Thoracic aorta (tissue), 2 donors: ENCODE measurements at places on chromosomes 12 and 14. TPM values are rescaled to one million over a fixed set of nuclear protein-coding genes. Genes with fewer than 3 reads are reported as not detected.

AQP2 gene
- total RNA-seq = not detected

KLHL33 gene
- 0.42 TPM for total RNA-seq

CEP170B gene
- 35.2 TPM for total RNA-seq

GRIP1 gene
- total RNA-seq = 0.28 TPM

DNA sequence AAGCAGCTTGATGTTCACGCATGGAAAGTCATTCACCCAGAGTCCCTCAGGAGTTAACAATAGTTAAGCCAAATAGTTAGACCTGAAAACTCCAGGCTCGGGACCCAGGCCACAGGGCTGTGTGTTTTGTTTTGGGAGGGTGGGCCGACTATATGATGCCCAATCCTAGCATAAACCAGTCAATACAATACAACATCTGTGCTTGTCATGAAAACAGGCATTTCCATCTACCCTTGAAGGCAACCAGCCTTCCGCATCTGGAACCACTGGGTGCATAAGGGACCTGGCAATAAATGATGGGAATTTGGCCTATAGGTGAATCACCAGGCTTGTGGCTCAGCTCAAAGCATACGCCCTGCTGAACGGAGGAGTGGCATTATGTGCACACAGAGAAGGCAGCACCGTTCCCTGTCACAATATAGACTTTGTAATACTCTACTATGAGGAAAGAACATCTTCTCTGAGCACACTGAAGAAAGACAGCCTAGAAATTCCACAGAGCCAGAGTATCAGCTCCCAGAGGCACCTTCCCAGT, 91.0 kb upstream of the FOXN3 start:
- no peaks in the 10 kb centered on the region for H3K27me3 ChIP-seq
- no peaks in the 10 kb centered on the region for H3K4me1 ChIP-seq
- H3K27ac ChIP-seq = no peak overlapping the region
- no peak for DNase-seq
- no peak overlapping the region for H3K4me3 ChIP-seq

GRCh38 chr12:122850695-122851350, 15.6 kb downstream of the HIP1R start:
- no peak for DNase-seq
- H3K36me3 ChIP-seq = peaks cover 19% of the 10 kb centered on the region
- H3K27ac ChIP-seq = peak overlapping the region; percentile 98
- no peaks in the 10 kb centered on the region for H3K27me3 ChIP-seq
- no peak overlapping the region for H3K4me3 ChIP-seq
- H3K4me1 ChIP-seq = peaks cover 34% of the 10 kb centered on the region

- H3K36me3 ChIP-seq = no peaks in the 10 kb centered on the region
- no peak for DNase-seq
- H3K4me3 ChIP-seq = no peak overlapping the region
These were observed 15.1 kb downstream of the NAV3 start for GRCh38 chr12:77845831-77846230.

DNA sequence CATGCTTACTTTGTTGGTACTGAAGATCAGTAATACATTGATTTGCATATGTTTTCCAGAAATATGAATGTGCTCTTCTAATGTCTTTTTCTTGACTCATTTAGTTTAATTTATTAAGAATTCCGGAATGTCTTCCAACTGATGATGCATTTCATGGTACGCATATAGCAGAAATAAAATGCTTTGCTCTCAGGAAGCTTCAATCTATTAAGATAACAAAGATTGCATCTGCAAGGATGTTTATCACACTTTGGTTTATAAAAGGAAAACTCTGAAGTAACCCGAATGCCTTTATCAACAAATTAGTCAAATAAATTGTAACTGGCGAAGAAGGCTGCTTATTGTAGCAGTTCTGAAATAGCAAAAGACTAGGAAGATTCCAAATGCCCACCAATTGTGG, 166.4 kb upstream of the LMNTD1 start:
- H3K27me3 ChIP-seq = no peaks in the 10 kb centered on the region
- no peaks in the 10 kb centered on the region for H3K36me3 ChIP-seq
- no peak for DNase-seq
- H3K4me1 ChIP-seq = no peaks in the 10 kb centered on the region

- no peaks in the 10 kb centered on the region for H3K36me3 ChIP-seq
- no peak overlapping the region for H3K4me3 ChIP-seq
- H3K27me3 ChIP-seq = no peaks in the 10 kb centered on the region
- H3K4me1 ChIP-seq = no peaks in the 10 kb centered on the region
These were observed 10.8 kb downstream of the DLK1 start for GRCh38 chr14:100737526-100737925.
